ENCODE measurements at places on chromosomes 7 and 10.
A peak's percentile ranks its signal among the peaks of the same experiment; 100 is the strongest.

GRCh38 chr7:148939128-148939755 is 55.2 kb upstream of the EZH2 start:
- DNase-seq, result no peak

- DNase-seq, result no peak
These were observed 54.2 kb upstream of the SVIL start for GRCh38 chr10:29689001-29689400.

DNA sequence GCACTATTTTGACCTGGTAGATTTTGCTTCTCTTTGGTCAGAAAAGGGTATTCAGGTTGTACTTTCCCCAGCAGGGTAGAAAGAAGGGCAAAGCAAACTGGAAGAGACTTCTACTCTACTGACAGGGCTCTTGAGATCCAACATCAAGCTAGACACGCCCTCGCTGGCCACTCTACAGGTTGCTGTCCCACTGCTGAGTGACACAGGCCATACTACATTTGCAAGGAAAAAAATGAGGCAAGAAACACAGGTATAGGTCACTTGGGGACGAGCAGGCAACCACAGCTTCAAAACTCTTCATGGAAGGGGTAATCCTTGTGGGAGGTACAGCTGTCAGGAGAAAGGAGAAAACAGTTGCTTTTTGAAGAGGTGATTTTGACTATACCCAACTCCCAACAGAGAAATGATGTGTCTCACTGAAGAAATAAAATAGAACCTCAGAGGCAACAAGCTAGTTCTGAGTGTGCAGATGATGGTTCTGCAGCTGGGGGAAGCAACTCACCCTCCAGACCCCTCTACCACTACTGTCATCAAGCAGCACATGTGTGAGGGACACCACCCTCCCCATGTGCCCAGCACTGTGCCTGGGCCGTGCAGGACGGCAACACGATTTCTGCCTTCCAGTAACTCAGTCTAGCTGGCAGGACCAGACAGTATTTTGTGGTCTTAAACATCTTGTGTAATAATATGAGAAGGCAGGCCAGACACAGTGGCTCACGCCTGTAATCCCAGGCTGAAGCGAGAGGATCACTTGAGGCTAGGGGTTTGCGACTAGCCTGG is 16.3 kb downstream of the AKR1B1 start:
- no peak for DNase-seq

- no peak for DNase-seq
These were observed 160.0 kb upstream of the ANK3 start for GRCh38 chr10:60549686-60550085.

DNA sequence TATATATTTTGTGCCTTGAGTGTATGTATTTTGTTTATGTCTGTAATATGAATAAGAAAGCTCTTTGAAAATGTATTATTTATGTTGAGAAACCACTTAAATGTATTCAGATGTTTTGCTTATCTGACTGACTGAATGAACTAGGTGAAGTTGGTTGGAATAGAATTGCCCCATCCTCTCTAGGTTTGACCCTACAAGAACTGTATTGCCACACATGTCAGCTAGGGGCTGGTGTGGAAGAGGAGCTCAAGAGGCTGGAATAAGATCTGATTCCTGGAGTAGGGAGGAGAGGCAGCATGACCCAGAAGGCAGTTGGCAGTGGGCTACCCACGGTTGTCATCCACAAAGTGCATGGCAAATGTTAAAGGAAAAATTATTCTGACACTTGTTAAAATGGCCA is 9.1 kb downstream of the SSMEM1 start:
- DNase-seq, result no peak

DNA sequence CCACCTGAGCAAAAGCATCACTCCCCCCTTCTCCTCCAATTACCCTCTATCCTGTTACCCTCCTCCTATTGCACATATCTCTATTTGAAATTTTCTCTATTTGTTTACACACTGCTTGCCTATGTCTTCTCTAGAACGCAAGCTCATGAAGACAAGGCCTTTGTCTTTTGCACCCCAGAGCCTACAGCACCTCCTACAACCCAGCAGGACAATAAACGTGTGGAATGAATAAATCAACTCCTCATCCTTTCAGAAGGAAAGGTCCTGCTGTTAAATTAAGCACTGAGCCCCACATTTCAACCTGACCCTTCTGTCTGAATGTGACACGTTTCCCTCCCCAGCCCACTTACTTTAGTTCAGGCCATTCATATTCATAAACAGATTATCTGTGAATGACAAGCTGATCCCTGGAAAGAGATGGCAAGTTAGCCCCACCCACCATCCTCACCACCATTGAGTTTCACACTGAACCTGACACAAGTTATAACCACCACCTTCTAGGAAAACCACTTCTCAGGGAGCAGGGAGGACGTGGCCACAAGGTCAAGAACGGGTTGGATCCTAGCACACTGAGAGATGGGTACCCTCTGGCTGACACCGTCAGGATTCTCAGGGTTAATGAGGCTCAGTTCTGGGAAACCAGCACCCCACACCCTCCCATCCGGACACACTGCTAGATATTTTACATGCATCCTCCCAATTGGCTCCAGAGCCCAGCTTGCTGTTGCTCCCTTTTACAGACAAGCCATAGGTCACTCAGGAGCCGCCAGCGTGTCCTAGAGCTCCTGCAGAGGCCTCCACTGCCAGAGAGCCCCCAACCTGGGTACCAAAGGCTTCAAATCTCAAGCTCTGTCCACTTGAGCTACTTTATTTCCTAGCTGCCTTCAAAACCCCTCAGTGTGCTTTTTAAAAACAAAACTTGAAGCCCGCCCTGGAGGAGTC is 934 bp downstream of the PRTFDC1 start:
- no peak for DNase-seq

GRCh38 chr10:91512458-91512857 is 102.3 kb downstream of the HECTD2 start:
- no peak for DNase-seq

- DNase-seq, result no peak
These were observed 287.3 kb downstream of the FZD1 start for GRCh38 chr7:91551377-91552175.

- no peak for DNase-seq
These were observed 40.7 kb upstream of the ZMIZ1 start for GRCh38 chr10:79028056-79028430.

- DNase-seq, result peak; percentile 28
These were observed 450.2 kb upstream of the GALNT17 start for GRCh38 chr7:70681469-70682350.

DNA sequence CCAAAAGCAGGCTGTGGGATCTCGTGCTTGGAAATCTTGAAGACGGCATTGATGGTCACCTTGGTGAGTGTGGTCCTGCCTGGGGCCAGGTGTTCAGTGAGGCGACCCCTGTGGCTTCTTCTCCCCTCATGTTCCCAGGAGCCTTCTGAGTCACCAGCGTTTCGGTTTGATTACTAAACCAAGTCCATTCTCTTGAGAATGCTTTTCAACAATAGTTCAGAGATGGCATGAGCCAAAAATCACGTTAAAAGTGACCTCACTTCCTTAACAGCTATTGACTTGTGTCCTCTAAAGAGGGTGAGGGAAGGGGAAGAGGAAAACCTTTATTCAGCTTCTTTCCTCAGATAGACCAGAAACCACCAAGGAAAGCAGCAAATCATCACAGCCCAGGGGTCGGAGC is 315.2 kb downstream of the GATA3 start:
- DNase-seq, result no peak

DNA sequence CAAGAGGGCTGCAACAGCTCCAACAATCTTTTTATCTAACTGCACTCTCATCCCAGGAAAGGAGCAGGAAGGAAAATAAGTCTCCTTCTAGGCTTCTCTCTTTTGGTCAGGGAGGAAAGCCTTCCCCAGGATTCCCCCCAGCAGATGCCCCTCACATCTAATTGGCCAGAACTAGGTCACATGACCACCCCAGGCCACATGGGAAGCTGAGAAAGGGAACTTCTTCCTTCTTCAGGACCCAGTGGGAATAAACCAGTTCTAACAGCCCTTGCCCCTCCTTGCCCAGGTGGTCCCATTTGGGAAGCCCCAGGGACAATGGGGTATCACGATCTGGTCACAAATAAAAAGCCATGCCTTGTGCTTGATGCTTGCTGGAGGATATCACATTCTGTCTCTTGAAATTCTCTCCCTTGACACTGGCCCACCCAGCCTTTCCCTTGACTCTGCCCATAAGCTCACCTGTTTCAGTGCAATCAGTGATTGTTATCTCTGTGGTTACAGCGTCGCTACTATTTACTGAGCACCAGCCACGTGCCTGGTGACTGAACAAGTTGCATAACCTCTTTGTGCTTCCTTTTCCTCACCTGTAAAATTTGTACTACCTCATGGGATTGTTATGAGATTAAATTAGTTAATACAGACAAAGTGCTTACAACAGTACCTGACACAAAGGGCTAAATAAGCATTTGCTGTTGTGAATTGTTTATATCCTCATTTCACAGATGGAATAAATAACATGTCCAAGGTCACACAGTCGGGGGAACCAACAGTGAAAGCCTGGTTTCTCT is 9.0 kb upstream of the TACR2 start:
- no peak for DNase-seq

- DNase-seq, result no peak
These were observed 27.0 kb downstream of the MCMBP start for GRCh38 chr10:119845656-119846055.

DNA sequence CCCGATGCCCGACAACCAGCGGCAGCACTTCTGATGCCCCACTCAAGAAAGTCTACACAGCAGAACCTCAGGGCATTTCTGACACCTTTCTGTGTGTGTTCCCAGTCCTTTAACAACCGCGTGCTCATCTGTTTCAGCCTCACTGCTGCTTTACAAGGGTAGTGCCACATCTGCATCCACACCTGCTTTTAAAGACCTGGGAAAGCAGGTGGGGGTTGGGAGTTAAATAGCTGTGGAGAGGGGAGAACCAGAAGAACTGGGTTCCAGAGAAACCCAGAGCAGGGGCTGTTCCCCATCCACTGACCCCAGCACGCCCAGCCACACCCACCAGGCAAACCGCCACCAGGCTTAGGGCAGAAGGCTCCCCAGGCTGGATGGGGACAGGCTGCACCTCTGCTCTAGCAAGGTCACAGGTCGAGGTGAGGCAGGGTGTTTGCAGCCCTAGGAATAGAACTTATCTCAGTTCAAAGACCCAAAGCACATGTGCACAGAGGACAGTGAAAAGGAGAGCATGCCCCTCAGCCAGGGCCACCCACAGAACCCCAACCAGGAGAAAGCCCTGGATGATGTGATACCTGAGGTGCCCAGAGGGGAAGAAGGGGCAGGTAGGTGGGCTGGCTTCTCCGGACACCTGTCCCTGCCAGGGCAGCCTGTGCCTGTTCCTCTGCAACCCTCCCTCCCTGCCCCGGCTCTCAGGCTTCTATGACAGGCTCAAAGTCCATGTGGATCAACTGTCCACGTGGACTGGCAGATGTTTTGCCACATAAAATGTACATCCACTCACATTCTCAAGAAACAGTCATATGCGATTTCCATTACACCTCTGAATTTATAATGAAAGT is 51.3 kb downstream of the COBL start:
- no peak for DNase-seq

Measured in GM19239 (cell line).